ENCODE measurements at places on chromosomes 1 and 21.

- no peak for DNase-seq
These were observed 95.0 kb downstream of the GLIS1 start for GRCh38 chr1:53643881-53644390.

GRCh38 chr21:36628761-36629460 lies 70.0 kb upstream of the SIM2 start:
- no peak for DNase-seq

GRCh38 chr21:42552407-42553336 lies 39.0 kb downstream of the SLC37A1 start:
- DNase-seq = no peak

DNA sequence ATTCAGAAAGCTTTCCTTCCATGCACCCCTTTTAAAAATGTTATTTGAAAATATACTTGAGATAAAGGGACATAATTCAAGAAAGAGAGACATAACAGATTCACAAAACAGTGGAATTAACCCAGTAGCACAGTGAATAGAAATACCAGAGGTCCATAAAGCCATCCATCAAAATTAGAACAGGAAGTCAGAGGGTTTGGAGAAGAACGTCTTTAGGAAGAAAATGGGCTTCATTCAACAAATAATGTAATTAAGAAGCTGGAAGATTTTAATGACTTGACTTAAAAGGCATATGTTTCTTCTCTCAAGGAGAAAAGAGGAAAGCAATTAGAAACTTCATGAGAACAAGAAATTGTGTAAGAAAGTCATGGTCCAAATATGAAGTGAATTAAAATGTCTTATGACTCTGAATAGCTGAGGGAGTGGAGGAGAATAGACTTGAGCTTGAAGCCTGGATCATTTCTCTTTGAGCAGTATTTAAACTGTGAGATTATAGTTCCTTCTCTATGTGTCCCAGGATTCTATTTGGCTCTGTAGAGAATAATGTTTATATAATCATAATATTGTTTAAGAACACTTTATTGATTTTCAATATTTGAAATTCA lies 7.9 kb upstream of the HCRTR1 start:
- no peak for DNase-seq

GRCh38 chr21:46349134-46349760 lies 25.3 kb downstream of the PCNT start:
- no peak for DNase-seq

DNA sequence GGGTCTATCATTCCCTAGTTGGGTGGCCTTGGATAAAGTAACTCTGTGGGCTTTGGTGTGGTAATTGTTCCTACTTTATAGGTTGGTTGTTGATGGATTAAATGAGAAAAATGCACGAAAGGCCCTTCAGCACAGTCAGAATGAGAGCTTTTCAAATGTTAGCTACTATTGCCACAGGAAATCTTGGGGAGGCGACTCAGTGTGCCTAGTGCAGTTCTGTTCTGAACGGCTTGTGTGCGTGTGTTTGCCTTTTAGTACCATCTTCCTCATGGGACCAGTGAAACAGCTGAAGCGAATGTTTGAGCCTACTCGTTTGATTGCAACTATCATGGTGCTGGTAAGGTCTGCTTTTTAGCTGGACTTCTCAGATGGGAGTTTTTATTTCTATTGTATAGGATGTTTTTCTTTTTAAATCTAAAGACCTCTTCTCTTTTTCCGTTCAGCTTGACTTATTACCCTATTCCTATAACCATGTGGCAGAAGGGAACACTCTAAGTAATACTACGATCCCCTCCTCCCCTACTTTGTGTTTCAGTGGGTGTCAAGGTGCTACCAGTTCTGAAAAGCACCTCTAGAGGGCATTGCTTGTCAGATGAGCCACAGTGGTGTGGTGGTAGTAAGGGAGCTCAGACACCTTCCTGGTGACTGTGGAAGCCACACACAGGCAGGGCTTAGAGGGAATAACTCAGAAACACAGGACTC lies 9.2 kb downstream of the SFT2D2 start:
- peak; percentile 36 for DNase-seq

GRCh38 chr1:227782226-227782625 lies 33.2 kb upstream of the PRSS38 start:
- DNase-seq = no peak
